ENCODE measurements at places on chromosomes 7 and 10.

DNA sequence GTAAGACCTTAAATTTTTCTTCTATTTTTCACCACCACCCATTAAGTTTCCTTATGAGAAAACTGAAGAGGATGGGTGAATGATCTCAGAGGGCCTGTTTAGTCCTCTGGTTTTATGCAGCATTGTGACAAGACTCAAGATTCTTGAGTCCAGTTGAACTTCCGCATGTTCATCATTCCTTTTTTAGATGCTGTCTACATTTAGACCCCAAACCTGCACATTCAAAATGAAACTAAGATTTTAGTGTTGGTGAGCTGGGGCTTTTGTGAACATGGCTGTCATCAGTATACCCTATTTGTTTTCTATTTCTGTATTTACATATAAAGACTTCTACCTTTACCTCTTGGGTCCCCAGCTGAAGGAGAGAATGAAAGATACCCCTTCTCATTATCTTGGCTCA, 31.1 kb downstream of the NET1 start:
- no peak for DNase-seq

- no peak for DNase-seq
Measured at GRCh38 chr10:15784662-15785300, 65.1 kb upstream of the ITGA8 start.

- DNase-seq = no peak
Measured at GRCh38 chr7:127667017-127667670, 15.2 kb downstream of the SND1 start.

DNA sequence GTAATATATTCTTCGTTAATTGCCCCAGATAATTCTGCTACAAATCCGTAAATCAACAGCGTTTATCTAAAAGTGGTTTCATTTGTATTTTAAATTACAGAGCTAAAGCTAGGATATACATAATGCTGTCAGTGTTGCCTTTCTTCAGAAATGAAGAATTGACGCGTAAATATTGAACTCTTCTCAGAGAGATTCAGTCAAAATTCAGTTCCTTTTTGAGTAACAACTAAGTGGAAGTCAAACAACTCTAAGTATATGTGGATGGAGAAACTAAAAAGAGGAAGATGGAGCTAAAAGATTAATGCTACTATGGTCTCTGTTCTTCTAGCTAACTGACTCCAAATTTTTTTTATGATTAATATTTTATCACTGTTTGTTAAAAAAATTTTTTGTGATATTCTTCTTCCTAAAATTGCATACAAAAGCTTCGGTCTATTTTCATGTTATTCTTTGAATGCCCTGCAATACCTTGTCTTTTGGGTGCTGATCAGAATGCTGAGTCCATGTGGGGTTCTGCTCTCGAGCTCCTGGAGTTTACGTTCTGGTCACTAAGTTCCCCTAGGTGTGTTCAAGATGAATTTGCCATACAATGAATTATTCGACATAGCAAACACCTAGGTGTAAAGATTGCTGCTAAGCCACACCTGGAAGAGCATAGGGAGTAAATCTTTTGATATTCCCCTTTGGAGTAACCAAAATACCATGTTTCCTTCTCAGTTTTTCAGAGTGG, 20.7 kb downstream of the MDFIC start:
- DNase-seq = no peak

DNA sequence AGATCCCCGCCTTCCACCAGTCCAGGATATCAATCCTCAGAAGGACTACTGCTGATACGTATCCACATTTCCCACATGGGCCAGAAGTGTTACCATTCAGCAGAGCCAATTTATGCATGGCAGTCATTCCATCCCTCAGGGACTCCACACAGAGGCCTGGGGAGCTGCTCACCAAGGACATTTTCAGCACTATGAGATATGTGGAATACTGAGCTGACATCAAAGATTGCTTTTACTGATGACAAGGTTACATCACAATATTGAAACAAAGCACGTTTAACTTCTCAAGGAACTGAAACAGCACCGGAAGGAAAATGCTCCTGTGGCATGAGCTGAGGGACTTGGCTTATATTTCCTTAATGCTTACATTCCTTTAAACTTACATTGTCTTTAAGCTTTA, 335.1 kb downstream of the BMPER start:
- no peak for DNase-seq

- DNase-seq = no peak
Measured at GRCh38 chr7:3218411-3219225, 82.4 kb upstream of the SDK1 start.

- DNase-seq = no peak
Measured at GRCh38 chr10:49207113-49207512, 18.9 kb upstream of the TMEM273 start.

DNA sequence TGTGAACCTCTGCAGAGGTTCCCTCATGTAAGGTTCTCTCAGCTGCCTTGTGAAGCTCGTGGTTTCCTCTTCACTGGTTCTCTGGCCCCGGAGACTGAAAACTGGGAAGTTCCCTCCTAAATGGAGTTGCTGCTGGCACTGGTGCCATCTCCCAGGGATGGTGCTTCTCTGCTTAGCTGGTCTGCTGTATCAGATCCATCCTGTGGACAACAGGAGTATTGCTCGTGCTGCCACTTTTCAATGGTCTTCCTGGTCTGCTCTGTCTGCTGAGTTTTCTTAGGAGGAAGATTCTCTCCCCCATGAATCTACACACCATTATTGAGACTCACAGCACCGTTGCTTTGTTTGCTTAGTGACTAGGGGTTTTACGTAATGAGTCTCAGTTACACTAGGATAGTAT, 247.8 kb downstream of the OTUD1 start:
- DNase-seq = no peak

DNA sequence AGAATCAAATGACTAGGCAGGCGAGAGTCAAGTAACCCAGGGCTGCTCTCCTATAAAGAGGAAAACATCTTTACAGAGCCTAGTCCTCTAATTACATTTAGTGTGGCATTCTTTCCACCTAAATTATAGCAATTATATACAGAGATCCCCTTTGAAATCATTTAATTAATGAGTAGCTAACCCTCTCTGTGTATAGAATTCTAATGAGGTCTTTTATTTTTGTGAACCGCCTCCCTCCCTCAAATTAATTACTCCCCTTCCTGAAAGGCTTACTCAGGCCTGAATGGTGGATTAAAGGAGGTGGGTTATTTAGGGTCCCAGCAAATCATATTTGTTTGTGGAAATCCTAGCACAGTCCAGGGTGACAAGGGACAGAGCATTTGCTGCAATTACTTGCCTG, 551.8 kb downstream of the SORCS3 start:
- DNase-seq = no peak

DNA sequence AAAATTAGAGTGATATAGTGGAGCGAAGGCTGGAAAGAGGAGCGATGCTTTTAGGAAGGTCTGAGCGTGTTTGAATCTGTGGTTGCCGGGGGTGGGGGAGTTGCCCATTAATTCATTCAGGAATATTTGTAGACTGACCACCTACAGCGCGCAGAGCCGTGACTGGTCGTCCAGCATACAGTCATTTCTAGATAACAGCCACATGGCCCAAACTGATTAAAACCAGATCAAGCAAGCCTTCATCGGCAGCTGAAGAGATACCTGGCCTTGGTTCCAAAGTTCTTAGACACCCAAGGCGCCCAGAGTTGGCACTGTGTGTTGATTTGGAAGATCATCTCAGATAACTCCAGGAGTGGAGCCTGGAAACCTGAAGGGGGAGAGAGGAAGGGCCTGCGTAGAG, 1.7 kb downstream of the PROSER2 start:
- DNase-seq = no peak
